ENCODE measurements at places on chromosomes 7 and 10.

- DNase-seq: no peak
Observed at GRCh38 chr10:31508234-31508633, 189.2 kb downstream of the ZEB1 start.

- no peak for DNase-seq
Observed at GRCh38 chr7:21364801-21365271, 63.0 kb upstream of the SP4 start.

GRCh38 chr10:1516492-1517165 is 220.7 kb downstream of the ADARB2 start:
- no peak for DNase-seq

- peak; percentile 72 for DNase-seq
Observed at GRCh38 chr10:92590623-92591549, 2.0 kb upstream of the KIF11 start.

DNA sequence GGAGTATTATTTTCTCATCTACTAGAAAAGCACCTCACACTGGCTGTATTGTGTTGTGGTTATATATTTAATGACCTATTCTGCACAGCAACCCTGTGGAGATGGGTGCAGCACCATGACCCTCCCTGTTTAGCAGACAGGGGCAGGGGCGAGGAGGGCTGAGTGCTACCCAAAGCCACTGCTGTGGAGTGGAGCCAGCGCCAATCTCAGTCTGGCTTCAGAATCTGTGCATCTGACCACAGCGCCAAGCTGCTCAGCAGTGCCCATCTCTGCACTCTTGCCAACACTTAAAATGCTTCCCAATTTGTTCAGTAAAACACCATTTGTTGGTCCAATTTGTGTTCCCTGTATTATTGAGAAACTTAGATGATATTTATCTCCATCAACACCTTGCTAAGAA is 239.1 kb downstream of the ZMYND11 start:
- DNase-seq: peak; percentile 80

DNA sequence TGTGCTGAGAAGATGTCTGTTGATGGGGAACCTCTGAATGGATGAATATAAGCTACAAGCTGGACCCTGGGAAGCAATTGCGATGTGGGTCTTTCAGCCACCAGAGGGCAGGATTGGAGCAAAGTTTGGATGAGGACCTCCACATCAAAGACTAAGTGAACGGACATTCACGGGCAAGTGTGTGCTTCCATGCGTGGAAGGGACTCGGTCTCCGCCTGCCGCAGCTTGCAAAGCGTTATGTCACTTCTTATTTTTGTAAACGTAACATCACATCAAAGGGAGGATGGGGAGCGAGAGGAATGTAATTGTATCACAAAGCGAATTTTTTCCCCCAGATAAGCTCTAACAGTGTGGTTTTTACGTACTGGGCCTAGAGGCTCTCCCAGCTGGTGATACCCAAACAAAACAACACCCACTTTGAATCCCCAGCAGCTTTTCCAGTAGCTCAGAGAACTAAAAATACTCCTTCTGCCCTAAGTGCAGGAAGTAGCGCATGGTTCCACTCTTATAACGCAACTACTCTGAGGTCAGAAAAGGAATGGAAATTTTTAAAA is 65.0 kb downstream of the VWA2 start:
- DNase-seq: peak; percentile 81

GRCh38 chr10:103273041-103273441 is 3.9 kb upstream of the INA start:
- no peak for DNase-seq

- no peak for DNase-seq
Observed at GRCh38 chr7:19970514-19970913, 197.1 kb upstream of the TMEM196 start.

DNA sequence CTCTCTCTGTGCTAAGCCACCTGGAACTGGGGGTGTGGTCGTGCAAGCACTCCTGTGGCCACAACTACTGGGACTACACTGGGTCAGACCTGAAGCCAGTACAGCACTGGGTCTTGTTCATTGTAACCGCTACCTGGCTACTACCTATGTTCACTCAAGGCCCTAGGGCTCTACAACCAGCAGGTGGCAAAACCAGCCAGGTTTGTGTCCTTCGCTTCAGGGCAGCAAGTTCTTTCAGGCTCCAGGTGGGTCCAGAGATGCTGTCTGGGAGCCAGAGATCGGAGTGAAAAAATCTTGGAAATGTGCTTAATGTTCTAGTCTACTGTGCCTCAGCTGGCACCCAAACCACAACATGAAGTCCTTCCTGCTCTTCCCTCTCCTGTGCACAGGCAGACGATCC is 171.6 kb upstream of the SORCS1 start:
- DNase-seq: no peak

- DNase-seq: no peak
Observed at GRCh38 chr7:102313997-102314780, 27.5 kb downstream of the SH2B2 start.

GRCh38 chr10:42992957-42993390 is 83.9 kb upstream of the RET start:
- no peak for DNase-seq

GRCh38 chr7:157502701-157503111 is 165.9 kb downstream of the DNAJB6 start:
- no peak for DNase-seq

DNA sequence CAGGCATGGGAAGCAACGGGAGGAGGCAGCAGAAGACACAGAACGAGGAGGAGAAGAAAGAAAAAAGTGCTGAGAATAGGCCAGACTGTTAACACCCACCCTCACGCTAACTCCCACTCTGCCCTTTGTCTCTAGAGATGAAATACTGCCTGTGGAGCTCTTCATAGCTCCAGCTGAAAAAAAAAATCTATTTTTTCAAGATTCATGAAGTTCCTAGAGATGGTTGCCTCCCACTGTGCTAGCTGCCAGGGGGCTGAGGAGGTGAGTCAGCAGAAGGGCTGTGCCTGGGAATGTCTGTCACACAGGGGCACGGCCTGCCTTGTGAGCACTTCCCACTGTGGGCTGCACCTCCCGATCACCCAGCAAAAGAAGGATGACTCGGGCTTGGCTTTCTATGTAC is 144.5 kb downstream of the RNF216 start:
- peak; percentile 72 for DNase-seq

GRCh38 chr10:13961097-13961496 is 369.6 kb downstream of the FRMD4A start:
- DNase-seq: peak; percentile 84

DNA sequence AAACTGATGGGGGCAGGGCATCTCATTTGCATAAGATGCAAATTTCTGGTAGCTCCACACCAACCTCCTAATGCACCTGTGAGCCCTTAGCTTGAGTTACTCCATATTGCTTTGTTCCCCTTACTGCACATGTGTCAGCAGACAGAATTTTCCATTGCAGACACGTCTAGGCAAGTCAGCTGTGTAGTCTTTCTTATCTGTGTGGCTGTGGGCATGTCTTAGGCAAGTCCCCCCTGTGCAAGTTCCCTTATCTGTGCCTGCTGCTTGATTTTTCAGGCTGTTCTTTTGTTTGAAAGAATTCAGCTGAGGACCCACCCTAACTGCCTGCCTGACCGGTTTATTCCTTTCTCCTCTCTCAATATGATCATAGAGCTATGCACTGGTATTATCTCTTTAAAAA is 28.5 kb upstream of the TRIM24 start:
- no peak for DNase-seq

GRCh38 chr10:49024484-49024883 is 84.8 kb upstream of the LRRC18 start:
- no peak for DNase-seq

GRCh38 chr10:60865198-60865783 is 78.7 kb downstream of the RHOBTB1 start:
- DNase-seq: no peak

DNA sequence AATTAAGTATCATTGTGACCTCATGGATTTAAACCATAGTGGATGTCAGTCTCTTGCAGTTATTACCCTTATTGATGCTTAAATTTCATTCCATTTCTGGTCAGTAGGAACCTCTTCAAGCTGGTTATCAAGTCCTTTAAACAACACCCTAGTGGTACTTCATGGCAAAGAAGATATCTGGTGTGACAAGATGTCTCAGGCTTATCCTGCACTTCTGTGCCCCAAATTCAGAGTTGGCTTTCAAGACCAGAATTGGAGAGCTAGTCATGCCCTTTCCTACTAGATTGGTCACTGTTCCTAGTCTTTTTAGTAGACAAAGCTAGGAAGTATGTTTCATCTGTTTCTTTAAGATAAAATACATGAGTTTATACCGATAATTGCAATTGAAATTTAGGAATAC is 54.9 kb downstream of the KMT2E start:
- DNase-seq: no peak

DNA sequence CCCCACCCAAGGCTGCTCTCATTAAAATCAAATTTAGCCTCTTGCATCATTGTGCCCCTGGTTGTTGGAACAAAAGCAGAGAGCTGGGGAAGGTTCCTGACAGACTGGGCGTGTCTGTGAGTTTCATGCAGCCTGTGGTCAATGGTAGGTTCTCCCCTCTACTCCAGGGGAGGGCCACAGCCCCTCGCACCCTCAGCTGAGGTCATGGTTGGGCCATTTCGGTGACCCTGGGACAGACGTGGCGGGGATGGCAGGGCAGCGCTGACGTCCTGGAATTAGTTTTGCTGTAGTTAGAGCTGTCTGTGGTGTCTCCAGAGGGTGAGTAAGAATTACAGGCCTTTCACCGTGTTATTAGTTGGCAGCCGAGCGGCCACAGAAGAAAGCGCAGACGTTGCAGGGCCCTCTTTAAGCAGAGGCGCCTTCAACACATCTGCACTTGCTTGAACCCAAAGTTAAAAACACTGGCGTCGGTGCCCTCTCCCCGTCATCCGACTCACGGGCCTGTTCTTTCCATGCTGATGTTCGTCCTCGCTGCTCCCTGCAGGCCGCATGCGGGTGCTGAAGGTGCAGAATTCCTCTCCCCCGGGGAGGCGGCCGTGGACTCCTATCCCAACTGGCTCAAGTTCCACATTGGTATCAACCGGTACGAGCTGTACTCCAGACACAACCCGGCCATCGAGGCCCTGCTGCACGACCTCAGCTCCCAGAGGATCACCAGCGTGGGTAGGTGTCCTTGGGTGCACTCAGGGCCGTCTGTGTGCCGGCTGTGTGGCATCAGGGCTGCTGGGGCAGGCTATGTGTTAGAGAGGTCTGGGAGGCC is 2.8 kb downstream of the FAM20C start:
- DNase-seq: no peak

- no peak for DNase-seq
Observed at GRCh38 chr10:114575417-114576131, 82.5 kb downstream of the ABLIM1 start.

DNA sequence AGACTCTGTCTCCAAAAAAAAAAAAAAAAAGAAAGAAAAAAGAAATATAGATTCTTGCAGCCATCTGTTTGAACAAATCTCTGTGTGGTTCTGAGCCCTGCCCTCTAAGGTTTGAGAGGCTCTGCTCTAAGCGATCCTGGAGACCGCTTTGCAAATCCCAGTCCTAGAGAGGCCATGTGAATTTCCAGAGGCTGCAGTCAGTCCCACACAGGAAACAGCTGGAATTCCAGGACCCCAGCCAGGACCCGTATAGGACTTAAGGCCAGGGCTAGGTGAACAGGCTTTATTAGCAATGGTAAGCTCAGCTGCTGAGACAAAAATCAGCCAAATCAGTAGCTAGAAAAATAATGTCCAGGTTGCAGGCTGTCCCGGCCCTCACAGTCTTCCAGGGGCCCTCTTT is 154.8 kb downstream of the RPS24 start:
- no peak for DNase-seq

GRCh38 chr7:150753826-150754603 is 16.8 kb downstream of the GIMAP5 start:
- peak; percentile 55 for DNase-seq

GRCh38 chr7:43083106-43083505 is 29.3 kb upstream of the HECW1 start:
- DNase-seq: no peak

DNA sequence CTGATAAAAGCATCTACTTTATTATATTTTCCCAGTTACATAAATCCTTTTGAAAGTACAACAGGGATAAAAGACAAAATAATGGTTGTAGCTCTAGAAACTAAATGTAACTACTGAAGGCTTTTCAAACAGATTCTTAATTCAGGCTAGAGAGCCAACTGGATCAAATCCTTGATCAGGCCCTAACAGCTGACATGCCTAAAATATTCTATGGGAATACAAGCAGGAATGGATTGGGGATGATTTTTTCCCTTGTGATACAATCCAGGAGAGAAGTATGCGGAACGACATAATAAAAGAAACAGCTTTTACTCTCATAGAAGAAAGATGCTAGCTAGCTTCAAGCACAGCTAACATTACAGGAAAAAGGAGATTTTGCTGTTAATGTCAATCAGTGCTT is 49.0 kb downstream of the NT5C2 start:
- no peak for DNase-seq

DNA sequence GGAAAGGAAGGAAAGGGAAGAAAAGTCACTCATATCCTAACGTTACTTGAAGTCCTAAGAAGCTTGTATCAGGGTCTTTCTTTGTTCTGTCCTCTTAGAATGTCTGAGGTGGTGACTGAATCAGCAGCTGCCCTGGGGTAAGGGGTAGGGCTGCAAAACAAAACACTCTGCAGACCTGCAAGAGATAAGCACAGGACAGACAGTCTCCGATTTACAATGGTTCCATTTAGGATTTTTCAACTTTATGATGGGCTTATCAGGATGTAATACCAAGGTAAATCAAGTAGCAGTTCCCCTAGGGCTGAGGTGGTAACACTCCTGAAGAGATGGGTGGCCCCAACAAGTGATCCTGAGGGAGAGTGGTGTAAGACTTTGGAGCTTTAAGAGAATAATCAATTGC is 16.5 kb downstream of the KDM7A start:
- DNase-seq: no peak

GRCh38 chr7:97017192-97018125 is 7.2 kb downstream of the DLX5 start:
- DNase-seq: no peak

- DNase-seq: peak; percentile 1
Observed at GRCh38 chr10:53697038-53697437, 924.5 kb upstream of the MBL2 start.

GRCh38 chr7:109983618-109984017 is 1107.3 kb upstream of the LRRN3 start:
- peak; percentile 40 for DNase-seq

- peak; percentile 83 for DNase-seq
Observed at GRCh38 chr10:82660986-82661385, 786.0 kb downstream of the NRG3 start.

DNA sequence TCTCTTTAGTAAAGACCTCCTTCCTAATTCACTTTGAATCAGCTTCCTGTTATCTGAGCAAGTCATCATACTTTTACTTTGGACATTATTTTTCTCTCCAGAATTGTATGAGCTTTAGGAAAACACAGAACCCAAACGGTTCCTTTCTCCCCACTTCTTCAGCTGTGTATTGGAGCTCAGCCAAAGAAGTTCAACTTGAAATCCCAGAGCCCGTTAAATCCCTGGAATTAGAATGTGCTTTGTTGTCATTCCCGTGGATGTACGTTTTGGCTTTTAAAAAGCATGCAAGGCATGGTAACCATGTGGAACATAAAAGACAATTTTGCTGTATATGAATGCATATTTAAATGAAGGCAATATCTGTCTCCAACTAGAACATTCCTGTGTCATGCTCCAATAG is 46.6 kb downstream of the AGMO start:
- DNase-seq: no peak

DNA sequence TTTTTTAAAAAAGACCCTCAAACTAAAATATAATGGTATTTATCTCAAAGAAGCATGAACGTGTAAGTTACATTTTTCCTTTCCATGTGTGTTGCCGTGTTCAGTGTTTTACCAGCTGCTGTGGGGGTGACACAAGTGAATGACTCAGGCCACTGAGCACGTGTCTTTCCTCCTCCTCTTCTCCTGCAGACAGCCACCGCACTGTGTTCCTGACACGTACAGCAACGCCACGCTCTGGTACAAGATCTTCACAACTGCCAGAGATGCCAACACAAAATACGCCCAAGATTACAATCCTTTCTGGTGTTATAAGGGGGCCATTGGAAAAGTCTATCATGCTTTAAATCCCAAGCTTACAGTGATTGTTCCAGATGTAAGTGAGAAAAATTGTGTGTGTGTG is 29.7 kb downstream of the TMEM248 start:
- DNase-seq: no peak
